ENCODE measurements at places on chromosomes 13 and 19.

DNA sequence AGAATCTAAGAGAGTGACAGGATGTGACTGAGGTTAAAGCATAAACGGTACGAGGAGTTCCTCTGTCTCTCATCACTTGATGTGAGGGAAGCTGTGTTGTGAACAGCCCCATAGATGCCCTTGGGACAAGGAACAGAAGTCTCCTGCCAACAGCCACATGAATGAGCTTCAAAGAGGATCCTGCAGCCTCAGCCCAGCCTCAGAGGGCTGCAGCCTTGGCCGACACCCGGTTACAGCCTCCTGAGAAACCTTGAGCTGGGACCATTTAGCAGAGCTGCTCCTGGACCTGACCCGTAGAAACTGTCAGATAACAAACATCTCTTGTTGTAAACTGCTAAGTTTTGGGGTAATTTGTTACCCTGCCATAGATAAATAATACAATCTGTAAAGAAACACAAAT, 54.2 kb downstream of the CCNE1 start:
- H3K4me1 ChIP-seq = no peaks in the 10 kb centered on the region
- peaks cover 12% of the 10 kb centered on the region for H3K27me3 ChIP-seq
- no peak overlapping the region for H3K27ac ChIP-seq
- no peaks in the 10 kb centered on the region for H3K36me3 ChIP-seq
- H3K4me3 ChIP-seq = no peak overlapping the region

DNA sequence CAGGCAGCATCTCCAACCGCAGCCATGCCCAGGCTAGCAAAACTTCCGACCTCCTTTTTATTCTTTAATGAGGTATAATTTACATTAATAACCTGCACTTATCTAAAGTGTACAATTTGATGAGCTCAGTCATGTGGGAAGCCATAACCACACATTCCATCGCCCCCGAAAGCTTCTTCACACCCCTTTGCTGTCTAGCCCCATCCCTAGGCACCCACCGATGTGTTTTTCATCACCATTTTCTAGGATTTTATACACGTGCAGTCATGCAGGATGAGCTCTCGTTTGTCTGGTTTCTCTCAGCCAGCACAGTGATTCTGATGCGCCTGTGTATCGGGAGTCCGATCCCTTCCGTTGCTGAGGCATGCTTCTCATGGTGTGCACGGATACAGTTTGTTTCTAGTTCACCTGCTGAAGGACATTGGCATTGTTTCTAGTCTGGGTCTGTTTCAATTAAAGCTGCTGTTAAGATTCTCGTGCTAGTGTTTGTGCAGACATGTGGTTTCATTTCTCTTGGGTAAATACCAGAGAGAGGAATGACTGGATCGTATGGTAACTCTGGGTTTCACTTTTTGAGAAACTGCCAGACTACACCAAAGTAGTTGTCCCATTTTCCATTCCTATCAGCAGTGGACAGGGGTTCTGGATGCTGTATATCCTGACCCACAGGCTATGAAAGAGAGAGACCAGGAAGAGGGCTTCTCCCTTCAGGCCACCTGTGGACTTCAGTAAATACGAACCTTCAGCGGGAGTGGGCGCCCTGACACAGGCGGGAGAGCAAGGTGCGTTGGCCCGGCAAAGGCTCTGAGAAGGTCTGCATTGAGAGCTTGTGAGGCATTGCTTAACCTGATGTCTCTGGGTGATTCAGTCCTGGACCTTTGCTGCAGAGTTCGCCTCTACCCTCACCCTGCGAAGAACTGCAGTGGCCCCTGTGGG, 4.9 kb downstream of the AP1M1 start:
- H3K4me3 ChIP-seq = peak overlapping the region; percentile 34
- no peak for DNase-seq
- peaks cover 34% of the 10 kb centered on the region for H3K4me1 ChIP-seq
- H3K27me3 ChIP-seq = no peaks in the 10 kb centered on the region
- H3K27ac ChIP-seq = peak overlapping the region; percentile 43

- H3K4me3 ChIP-seq = no peak overlapping the region
- H3K27ac ChIP-seq = no peak overlapping the region
- H3K4me1 ChIP-seq = no peaks in the 10 kb centered on the region
- no peak for DNase-seq
These were observed 306.3 kb downstream of the DNAJC15 start for GRCh38 chr13:43329702-43330101.

DNA sequence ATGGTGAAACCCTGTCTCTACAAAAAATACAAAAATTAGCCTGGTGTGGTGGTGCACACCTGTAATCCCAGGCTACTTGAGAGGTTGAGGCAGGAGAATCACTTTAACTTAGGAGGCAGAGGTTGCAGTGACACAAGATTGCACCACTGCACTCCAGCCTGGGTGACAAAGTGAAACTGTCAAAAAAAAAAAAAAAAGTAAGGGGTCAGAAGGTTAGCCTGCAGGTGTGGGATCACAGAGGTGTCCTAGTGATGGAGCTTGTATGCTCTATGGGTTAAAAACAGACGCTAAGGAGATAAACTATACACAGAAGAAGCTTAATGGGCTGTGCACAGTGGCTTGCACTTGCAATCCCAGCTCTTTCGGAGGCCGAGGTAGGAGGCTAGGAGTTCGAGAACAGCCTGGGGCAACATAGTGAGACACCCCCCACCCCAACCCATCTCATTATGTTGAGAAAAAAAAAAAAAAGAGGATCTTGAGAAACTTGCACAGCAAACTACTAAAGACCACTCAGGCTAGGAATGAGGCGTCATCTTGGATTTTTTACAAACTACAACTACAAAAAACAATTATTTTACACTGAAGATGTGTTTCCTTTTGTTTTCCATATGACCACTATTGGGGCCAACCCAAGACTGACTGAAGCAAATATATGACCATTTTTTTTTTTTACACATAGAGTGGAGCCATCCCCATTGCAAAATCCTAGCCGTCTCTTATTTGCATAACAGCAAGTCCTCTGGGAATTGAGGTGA, 7.9 kb downstream of the FOSB start:
- DNase-seq = no peak
- H3K36me3 ChIP-seq = peaks cover 7% of the 10 kb centered on the region
- peaks cover 30% of the 10 kb centered on the region for H3K4me1 ChIP-seq
- peaks cover 3% of the 10 kb centered on the region for H3K27me3 ChIP-seq
- H3K27ac ChIP-seq = peak overlapping the region; percentile 96
- no peak overlapping the region for H3K4me3 ChIP-seq

GRCh38 chr13:113562085-113562749, 22.3 kb upstream of the TFDP1 start:
- peak; percentile 38 for DNase-seq
- no peak overlapping the region for H3K27ac ChIP-seq
- peaks cover 15% of the 10 kb centered on the region for H3K4me1 ChIP-seq
- H3K4me3 ChIP-seq = no peak overlapping the region
- H3K27me3 ChIP-seq = peaks cover 11% of the 10 kb centered on the region

DNA sequence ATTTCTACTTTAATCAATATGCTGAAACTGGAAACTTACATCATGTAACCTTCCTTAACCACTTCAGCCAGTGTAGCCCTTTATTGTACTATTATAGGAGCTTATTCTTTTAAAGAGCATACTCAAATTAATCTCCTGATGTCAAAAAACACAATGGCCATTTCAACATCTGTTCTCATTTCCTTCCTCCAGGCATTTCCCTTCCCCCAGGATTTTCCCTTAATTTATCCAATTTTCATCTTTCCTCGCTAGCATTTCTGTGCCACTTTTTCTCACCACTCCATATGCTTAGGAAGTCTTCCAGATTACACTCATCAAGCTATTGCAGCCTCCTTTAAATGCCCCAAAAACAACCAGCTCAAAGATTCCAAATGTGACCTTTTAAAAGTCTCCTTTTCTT, 265.0 kb downstream of the PCDH9 start:
- no peak for DNase-seq
- H3K4me3 ChIP-seq = no peak overlapping the region
- H3K36me3 ChIP-seq = no peaks in the 10 kb centered on the region

DNA sequence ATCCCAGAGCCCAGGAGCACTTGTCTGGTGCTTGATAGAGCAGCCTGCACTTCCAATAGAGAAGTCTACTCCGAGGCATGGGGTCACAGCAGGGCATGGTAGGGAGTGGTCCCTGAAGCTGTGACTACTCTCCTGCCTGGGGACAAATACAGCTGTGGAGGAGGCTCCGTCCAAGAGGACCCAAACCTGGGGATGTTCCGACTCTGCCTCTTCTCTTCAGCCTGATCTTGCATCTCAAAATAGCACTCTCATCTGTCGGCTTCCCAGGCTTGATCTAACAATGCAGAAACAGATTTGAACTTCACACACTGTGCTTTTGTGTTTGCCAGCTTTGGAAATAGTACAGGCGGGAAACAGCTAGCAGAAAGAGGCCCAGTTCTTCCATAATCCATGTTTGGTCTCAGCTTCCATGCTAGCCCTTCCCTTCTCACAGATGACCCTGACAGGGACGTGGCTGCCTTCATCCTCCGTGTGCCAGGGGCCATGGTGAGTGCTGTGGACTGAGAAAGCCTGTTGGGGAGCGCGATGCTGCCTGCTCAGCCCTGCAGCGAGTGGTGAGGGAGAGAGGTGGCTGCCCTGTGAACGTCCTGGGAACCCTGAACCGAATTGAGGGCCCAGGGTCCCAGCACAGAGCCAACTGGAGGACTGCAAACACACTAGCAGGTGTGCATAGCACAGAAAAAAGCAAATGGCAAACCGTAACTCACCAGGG, 150.3 kb upstream of the GPR12 start:
- peaks cover 16% of the 10 kb centered on the region for H3K27me3 ChIP-seq
- DNase-seq = no peak

DNA sequence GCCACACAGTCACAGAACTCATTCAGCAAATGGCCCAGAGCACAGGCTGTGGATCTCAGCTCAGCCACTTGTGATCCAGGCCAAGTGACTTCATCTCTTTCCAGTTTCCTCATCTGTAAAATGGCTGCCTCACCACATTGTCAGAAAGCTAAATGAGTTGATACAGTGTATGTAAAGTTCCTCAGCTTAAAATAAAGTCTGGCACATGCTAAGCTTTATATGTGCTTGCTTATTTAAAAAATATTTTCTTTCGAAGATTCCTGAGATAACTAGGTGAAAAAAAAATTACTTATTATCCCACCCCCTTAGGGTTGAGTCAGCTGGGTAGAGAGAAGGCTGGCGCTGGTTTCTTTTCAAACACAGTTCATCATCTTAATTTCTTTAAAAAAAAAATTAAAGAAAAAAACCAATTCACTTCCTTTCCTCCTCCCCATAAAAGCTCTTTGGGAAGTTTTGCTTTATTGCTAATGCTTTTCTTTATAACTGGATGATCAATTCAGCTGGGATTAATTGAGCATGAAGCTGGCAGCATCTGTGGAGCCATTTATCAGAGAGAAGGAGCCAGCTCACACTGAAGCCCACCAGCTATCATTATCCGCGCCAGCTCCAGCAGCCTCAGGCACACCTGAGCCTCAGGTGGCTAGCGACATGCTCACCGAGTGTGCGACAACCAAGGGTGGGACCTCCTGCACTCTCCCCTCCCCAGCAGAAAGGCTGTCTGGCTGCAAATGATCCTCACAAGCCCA, 354.9 kb downstream of the FOXO1 start:
- DNase-seq = no peak
- no peak overlapping the region for H3K27ac ChIP-seq
- no peak overlapping the region for H3K4me3 ChIP-seq

DNA sequence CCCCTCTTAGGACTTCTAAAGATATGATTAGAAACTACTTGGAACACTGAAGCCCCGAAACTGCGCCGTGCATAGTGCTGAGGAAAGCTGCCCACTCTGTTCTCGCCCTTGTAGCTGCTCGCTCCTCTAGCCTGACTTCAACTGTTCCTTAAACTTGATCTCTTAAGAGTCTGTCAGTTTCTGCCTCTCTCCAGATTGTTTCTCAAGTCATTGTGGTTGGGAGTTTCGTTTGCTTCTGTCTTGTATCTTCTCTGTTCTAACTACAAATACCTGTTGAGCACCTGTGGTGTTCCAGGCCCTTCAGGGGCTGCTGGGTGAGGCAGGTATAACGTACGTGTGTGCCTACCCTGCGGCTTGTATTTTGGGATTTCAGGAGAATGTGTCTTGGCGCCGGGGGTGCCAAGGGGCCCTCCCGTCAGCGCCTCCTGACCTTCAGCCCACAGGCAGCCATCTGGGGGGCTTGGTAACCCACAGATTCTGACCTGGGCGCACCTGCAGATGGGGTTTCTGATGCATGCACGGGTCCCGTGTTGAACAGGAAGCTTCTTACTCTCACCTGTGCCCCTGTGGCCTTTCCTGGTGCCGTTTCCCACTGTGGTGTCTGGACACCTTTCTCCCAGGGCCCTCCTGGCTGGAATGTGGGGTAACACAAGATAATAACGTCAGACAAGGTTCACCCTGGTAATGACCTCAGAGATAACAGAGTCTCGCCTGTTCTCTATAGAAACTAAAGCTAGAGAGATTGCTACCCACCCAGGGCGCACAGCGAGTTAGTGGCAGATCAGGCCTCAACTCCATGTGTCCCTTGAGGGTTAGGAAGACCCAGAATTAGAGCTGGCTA, 17.2 kb upstream of the DCUN1D2 start:
- DNase-seq = no peak
- no peak overlapping the region for H3K27ac ChIP-seq
- peaks cover 37% of the 10 kb centered on the region for H3K36me3 ChIP-seq
- no peak overlapping the region for H3K4me3 ChIP-seq
- H3K4me1 ChIP-seq = peaks cover 4% of the 10 kb centered on the region

DNA sequence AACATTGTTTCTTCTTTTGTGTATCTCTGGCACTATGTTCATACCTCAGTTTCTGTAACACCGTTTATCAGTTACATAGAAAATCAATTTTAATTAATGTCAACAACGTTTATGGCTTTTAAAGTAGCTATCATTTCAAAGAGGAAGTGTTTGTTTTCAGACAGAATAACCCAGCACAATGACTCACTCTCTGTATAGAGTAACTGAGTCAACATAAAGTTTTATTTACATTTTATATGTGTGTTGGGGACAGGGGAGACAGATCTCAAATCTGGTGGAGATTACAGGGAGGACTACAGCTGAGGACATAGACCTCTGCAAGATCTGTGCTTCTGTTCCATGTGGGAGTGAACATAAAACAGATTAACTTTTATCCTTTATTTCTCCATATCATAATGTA, 2590.1 kb downstream of the PCDH9 start:
- H3K27me3 ChIP-seq = no peaks in the 10 kb centered on the region
- H3K4me1 ChIP-seq = no peaks in the 10 kb centered on the region
- no peaks in the 10 kb centered on the region for H3K36me3 ChIP-seq

DNA sequence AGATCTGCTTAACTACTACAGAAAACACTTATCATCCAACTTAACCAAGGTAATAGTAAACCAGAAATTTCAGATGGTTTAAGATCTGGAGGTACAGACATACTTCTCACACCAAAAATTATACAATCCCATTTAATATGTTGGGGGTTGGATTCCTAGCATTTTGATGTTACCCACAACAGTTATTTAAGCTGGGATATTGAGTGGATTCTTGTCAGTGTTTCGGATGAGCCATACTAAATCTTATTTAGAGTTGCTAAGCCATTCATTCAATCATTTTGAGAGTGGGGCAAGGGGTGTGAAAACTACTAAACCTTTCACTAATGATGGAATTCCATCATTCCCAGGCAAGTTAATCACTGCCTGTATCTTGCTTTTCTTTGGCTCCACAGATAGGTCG, 40.6 kb downstream of the KATNAL1 start:
- peaks cover 2% of the 10 kb centered on the region for H3K4me1 ChIP-seq
- no peak overlapping the region for H3K27ac ChIP-seq
- no peaks in the 10 kb centered on the region for H3K27me3 ChIP-seq
- H3K4me3 ChIP-seq = no peak overlapping the region

GRCh38 chr13:25973085-25973484, 78.7 kb downstream of the SHISA2 start:
- no peaks in the 10 kb centered on the region for H3K4me1 ChIP-seq
- H3K4me3 ChIP-seq = no peak overlapping the region
- no peak overlapping the region for H3K27ac ChIP-seq
- H3K27me3 ChIP-seq = peaks cover 9% of the 10 kb centered on the region
- no peaks in the 10 kb centered on the region for H3K36me3 ChIP-seq
- DNase-seq = no peak

- H3K36me3 ChIP-seq = peaks cover 4% of the 10 kb centered on the region
- no peak overlapping the region for H3K4me3 ChIP-seq
- H3K27ac ChIP-seq = no peak overlapping the region
- no peaks in the 10 kb centered on the region for H3K4me1 ChIP-seq
These were observed 17.7 kb upstream of the FBXO17 start for GRCh38 chr19:38993271-38993670.
